CD4-positive, alpha-beta T cell (primary cell): ENCODE measurements at places on chromosomes 6 and 20.
A peak's percentile ranks its signal among the peaks of the same experiment; 100 is the strongest.

DNA sequence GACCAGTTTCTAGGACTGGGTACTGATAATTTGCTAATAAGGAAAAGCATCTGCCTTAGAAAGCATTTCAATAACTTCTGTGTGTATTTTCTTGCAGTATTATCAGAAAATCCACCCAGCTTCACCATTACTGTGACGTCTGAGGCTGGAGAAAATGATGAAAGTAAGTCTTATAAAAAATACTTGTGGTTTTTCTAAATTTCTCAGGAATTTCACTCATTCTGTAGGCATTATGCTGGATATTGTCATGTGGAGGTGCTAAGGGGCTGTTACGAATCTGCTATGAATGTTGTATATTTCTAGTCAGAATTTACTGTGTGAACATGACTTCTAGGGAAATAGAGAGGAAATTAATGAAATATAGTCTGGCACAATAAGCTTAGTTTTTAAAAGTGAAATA, 8.9 kb downstream of the RWDD1 start:
- H3K27ac ChIP-seq: no peak overlapping the region
- no peaks in the 10 kb centered on the region for H3K27me3 ChIP-seq
- no peak overlapping the region for H3K4me3 ChIP-seq
- no peaks in the 10 kb centered on the region for H3K4me1 ChIP-seq
- H3K36me3 ChIP-seq: peaks cover 45% of the 10 kb centered on the region

- H3K4me1 ChIP-seq: no peaks in the 10 kb centered on the region
- no peaks in the 10 kb centered on the region for H3K27me3 ChIP-seq
- no peak overlapping the region for H3K4me3 ChIP-seq
- H3K36me3 ChIP-seq: no peaks in the 10 kb centered on the region
Observed at GRCh38 chr6:144955859-144956258, 670.7 kb downstream of the UTRN start.

GRCh38 chr20:56828402-56828801, 199.3 kb downstream of the TFAP2C start:
- no peaks in the 10 kb centered on the region for H3K36me3 ChIP-seq
- no peak overlapping the region for H3K27ac ChIP-seq
- DNase-seq: no peak
- no peaks in the 10 kb centered on the region for H3K27me3 ChIP-seq
- no peaks in the 10 kb centered on the region for H3K4me1 ChIP-seq
- no peak overlapping the region for H3K4me3 ChIP-seq

DNA sequence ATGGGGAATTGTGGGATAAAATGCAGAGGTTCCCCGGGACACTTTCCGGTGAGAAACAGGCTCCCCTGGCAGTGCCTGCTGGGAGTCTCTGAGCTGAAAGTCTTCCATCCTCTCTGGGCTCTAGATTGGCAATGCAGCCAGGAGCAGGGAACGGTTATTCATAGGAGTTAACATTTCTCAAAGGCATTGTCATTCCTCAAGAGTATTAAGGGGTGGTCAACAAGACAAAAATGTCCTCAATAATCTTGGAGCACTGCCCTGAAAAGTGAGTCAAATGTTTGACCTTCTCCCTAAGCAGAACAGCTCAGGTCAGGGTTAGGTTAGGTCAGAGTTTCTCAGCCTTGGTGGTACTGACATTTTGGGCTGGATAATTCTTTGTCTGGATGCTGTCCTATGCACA, 13.2 kb downstream of the BPIFB1 start:
- H3K36me3 ChIP-seq: no peaks in the 10 kb centered on the region
- no peak for DNase-seq
- H3K27ac ChIP-seq: no peak overlapping the region
- H3K4me3 ChIP-seq: no peak overlapping the region
- H3K4me1 ChIP-seq: peaks cover 6% of the 10 kb centered on the region
- H3K27me3 ChIP-seq: no peaks in the 10 kb centered on the region

GRCh38 chr6:72933233-72933632, 292.1 kb downstream of the KHDC1L start:
- no peaks in the 10 kb centered on the region for H3K36me3 ChIP-seq
- H3K4me3 ChIP-seq: no peak overlapping the region
- H3K4me1 ChIP-seq: no peaks in the 10 kb centered on the region
- H3K27me3 ChIP-seq: no peaks in the 10 kb centered on the region
- DNase-seq: no peak

GRCh38 chr20:38842026-38842425, 36.5 kb downstream of the PPP1R16B start:
- peaks cover 15% of the 10 kb centered on the region for H3K36me3 ChIP-seq
- DNase-seq: no peak
- peak overlapping the region; percentile 94 for H3K27ac ChIP-seq
- H3K4me1 ChIP-seq: peaks cover 63% of the 10 kb centered on the region
- no peaks in the 10 kb centered on the region for H3K27me3 ChIP-seq
- H3K4me3 ChIP-seq: peak overlapping the region; percentile 8

GRCh38 chr6:6002005-6002847, 4.5 kb downstream of the NRN1 start:
- no peak for DNase-seq
- peak overlapping the region; percentile 4 for H3K4me3 ChIP-seq
- no peaks in the 10 kb centered on the region for H3K36me3 ChIP-seq
- H3K4me1 ChIP-seq: peaks cover 80% of the 10 kb centered on the region
- H3K27ac ChIP-seq: no peak overlapping the region

- no peaks in the 10 kb centered on the region for H3K4me1 ChIP-seq
- no peaks in the 10 kb centered on the region for H3K36me3 ChIP-seq
- no peak overlapping the region for H3K27ac ChIP-seq
- DNase-seq: no peak
- no peak overlapping the region for H3K4me3 ChIP-seq
Observed at GRCh38 chr6:75301088-75301487, 16.5 kb upstream of the TMEM30A start.

- no peaks in the 10 kb centered on the region for H3K4me1 ChIP-seq
- H3K27me3 ChIP-seq: no peaks in the 10 kb centered on the region
- no peak overlapping the region for H3K4me3 ChIP-seq
- no peak overlapping the region for H3K27ac ChIP-seq
Observed at GRCh38 chr6:15086348-15087158, 159.3 kb upstream of the JARID2 start.

GRCh38 chr20:4169360-4170190, 154.2 kb upstream of the RNF24 start:
- no peaks in the 10 kb centered on the region for H3K27me3 ChIP-seq
- peaks cover 21% of the 10 kb centered on the region for H3K4me1 ChIP-seq
- H3K4me3 ChIP-seq: no peak overlapping the region
- no peak overlapping the region for H3K27ac ChIP-seq
- no peaks in the 10 kb centered on the region for H3K36me3 ChIP-seq

DNA sequence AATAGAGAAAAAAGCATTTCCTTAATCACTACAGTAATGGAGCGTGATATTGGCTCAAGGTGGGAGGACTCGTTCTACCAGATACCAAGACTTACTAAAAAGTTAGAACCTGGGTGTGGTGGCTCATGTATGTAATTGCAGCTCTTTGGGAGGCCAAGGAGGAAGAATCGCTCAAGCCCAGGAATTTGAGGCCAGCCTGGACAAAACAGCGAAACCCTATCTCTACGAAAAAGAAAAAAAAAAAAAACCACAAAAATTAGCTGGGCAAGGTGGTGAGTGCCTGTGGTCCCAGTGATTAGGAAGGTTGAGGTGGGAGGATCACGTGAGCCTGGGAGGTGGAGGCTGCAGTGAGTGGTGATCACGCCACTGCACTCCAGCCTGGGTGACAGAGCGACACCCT, 24.0 kb upstream of the ATRN start:
- no peak overlapping the region for H3K4me3 ChIP-seq
- H3K36me3 ChIP-seq: no peaks in the 10 kb centered on the region
- no peaks in the 10 kb centered on the region for H3K4me1 ChIP-seq
- H3K27me3 ChIP-seq: no peaks in the 10 kb centered on the region
- H3K27ac ChIP-seq: no peak overlapping the region

GRCh38 chr6:16004934-16005679, 123.8 kb upstream of the MYLIP start:
- no peaks in the 10 kb centered on the region for H3K27me3 ChIP-seq
- no peaks in the 10 kb centered on the region for H3K36me3 ChIP-seq
- no peak for DNase-seq
- H3K4me1 ChIP-seq: no peaks in the 10 kb centered on the region
- no peak overlapping the region for H3K4me3 ChIP-seq
- no peak overlapping the region for H3K27ac ChIP-seq

GRCh38 chr6:24107294-24107693, 18.7 kb upstream of the NRSN1 start:
- no peaks in the 10 kb centered on the region for H3K27me3 ChIP-seq
- no peaks in the 10 kb centered on the region for H3K4me1 ChIP-seq
- H3K36me3 ChIP-seq: no peaks in the 10 kb centered on the region
- no peak overlapping the region for H3K27ac ChIP-seq
- no peak for DNase-seq
- H3K4me3 ChIP-seq: no peak overlapping the region

- no peak overlapping the region for H3K27ac ChIP-seq
- DNase-seq: no peak
- H3K4me1 ChIP-seq: peaks cover 28% of the 10 kb centered on the region
- no peaks in the 10 kb centered on the region for H3K27me3 ChIP-seq
- H3K4me3 ChIP-seq: no peak overlapping the region
Observed at GRCh38 chr6:33865478-33866077, 61.8 kb upstream of the MLN start.

- DNase-seq: no peak
- H3K36me3 ChIP-seq: no peaks in the 10 kb centered on the region
- peaks cover 50% of the 10 kb centered on the region for H3K4me1 ChIP-seq
- H3K4me3 ChIP-seq: no peak overlapping the region
Observed at GRCh38 chr6:37618916-37619590, 78.6 kb downstream of the MDGA1 start.
